Ovary (tissue), 10 donors: ENCODE measurements at places on chromosomes 3 and 15.

DNA sequence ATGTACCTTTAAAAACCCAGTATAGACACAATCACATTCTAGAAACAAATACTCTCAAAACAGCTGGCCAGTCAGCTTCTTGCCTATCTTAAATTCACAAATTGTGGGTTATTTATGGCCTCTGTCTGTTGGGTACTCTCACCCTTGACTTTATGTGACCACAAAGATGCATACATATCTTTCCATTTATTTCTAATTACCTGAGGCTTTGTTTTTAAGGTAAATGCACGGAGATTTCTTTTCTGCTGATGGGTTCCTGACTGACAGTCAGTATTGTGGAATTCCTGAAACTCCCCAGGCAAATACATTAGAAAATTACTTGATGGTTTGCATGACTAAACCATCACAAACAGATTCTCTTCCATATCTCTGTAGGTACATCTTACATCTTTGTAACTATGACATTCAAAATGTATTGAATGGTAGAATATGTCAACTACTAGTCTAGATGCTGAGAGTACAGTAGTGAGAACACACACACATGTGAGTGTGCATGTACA is 107.7 kb downstream of the EDEM1 start:
- DNase-seq: no peak

GRCh38 chr3:157637866-157638265 is 134.7 kb upstream of the VEPH1 start:
- no peak for DNase-seq

GRCh38 chr15:40062816-40063562 is 24.0 kb upstream of the SRP14 start:
- no peak for DNase-seq

DNA sequence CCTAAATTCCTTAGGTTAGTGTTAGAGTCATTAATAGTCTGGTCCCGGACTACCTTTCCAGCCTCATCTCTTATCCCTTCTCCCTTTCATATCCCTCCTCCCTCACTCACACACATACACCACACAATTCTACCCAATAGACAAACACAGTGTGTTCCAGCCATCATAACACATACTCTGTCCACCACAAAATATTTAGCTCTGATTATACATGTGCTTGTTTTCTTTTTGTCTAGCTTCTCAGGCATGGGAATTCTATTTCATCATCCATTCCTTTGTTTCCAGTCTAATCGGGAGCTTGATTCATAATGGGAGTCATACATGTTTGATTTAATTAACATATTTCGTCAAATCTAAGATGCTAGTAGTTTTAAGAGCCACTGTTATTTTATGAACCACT is 161.8 kb upstream of the BFSP2 start:
- no peak for DNase-seq

DNA sequence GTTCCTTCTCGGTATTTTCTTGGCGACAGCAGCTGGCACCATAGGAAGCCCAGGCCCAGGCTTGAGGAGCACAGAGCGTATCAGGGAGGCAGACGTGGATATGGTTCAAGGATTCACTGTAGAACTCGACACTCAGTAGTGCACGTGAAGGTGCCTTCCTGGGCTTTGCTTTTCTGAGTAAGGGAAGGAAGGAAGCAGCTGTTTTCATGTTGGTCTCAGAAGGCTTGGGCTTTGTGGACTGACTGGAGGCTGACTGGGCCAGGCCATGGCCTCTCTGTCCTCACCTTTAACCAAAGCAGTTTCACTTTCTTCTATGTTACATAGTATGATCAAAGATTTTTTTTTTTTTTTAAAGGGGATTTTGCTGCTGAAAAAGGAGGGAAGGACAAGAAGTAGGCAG is 6.9 kb upstream of the GHRL start:
- no peak for DNase-seq

- no peak for DNase-seq
Measured at GRCh38 chr3:11810276-11810675, 36.4 kb downstream of the TAMM41 start.

DNA sequence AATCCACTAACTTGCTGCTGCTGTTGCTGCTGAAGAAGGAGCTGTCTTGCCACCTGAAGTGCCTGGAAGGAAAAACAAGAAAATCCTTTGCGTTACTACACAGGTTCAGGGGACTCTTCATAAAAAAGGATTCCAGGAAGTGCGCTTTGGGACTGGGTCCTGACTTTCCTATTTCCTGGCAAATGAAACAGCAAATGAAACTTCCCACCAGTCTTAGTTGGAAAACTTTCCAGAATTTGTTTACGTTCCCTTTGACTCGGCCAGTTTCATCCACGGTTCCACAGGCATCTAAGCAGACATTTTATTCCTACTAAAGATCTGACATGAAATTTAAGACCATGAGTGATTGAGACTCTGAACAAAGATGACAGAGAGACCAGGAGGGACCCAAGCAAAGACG is 471.0 kb downstream of the FOXP1 start:
- no peak for DNase-seq

GRCh38 chr15:43029476-43029875 is 76.4 kb downstream of the UBR1 start:
- DNase-seq: no peak

DNA sequence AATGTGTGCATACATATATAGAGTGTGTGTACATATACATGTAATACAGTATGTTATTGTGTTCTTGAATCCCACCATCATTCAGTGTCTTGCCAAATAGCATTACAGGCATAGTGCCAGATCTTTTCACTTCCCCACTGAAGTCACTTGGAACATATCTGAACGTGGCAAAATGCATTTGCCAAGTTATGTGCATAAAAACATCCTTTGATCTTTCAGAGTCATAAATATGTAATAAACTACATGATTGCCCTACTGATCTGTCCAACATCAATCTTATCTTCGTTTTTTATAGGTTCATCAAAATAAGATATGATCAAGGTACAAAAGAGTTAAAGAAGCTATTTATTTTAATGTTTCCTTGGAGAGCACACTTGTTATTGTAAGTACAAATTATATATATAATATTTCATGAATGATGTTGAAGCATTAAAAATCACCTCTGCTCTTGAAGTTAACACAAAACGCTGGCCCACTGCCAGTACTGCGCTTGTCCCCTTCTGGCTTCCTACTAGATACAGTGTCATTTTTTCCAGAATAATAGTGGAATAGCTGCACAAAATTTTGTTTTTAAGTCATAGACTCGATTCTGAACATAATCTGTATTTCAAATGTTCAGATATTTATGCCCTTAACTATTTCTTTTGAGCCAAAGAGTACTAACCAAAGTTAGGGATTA is 549.5 kb upstream of the ARRDC4 start:
- DNase-seq: no peak

DNA sequence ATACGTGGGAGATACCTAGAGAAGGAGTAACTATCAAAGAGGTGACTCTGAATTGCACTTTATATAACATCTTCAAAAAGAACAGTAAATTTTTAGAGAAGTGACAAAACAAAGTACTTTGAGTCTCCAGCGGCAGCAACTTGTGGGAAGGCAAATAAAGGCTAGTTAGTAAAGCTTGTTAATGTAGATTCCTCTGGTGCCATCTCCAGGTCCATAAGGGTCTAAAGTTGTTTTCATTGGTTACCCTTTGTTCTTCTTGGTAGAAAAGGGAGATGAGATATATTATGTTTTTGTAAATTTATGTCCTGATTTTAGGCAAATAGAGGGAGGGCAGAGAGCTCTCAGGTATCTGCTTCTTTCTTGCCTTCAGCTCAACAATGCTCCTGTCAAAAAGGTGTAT is 161.6 kb downstream of the MYRIP start:
- no peak for DNase-seq

- no peak for DNase-seq
Measured at GRCh38 chr3:64174328-64174727, 50.9 kb downstream of the PRICKLE2 start.

- DNase-seq: no peak
Measured at GRCh38 chr3:158728061-158728377, 4.2 kb downstream of the RARRES1 start.

DNA sequence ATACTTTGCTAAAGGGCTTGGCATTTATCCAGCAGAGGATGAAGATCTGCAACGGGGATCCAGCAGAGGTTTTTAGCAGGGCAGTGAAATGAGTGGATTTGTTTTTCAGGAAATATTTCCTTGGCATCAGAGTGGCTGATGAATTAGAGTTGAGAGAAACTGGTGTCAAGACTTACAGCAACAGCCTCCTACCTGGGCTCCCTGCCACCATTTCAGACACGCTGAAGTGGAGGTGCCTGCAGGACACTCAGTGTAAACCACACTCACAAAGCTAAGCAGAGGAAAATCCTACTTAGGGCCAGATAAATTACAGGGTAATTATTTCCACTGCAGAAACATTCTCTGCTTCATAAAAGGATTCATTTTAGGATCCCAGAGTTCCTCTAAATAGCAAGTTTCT is 519.7 kb downstream of the FGF12 start:
- DNase-seq: no peak

DNA sequence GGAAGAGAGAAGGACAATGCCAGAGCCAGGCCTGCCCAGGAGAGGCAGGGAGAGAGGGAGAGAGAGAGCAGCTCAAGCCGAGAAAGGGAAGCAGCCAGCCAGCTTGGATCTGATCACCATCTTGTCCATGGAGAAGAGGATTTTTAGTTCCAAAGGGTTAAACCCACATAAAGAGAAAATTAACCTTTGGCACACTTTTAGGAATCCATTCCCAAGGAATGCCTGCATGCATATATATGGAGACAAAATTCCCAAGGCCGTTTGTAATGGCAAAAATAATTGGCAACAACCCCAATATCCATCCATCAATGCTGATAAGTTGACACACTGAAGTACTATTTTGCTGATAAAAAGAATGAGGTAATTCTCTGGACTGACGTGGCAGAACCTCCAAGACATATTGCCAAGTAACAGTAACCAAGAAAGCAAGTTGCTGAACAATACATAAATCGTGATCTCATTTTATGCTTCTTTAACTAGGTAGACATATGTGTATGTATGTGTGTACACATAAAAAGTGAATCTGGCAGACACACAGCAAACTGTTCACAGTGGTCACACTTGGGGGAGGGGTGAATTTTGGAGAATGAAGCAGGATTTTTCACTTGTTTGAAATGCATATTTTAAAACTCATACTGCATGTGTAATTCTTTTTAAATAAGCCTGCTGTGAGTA is 7.5 kb upstream of the STRA6 start:
- no peak for DNase-seq

- DNase-seq: no peak
Measured at GRCh38 chr3:5497497-5497896, 310.0 kb downstream of the EDEM1 start.

- DNase-seq: no peak
Measured at GRCh38 chr15:100753503-100753902, 126.1 kb upstream of the ALDH1A3 start.
